ENCODE measurements at places on chromosomes 3 and 15.

DNA sequence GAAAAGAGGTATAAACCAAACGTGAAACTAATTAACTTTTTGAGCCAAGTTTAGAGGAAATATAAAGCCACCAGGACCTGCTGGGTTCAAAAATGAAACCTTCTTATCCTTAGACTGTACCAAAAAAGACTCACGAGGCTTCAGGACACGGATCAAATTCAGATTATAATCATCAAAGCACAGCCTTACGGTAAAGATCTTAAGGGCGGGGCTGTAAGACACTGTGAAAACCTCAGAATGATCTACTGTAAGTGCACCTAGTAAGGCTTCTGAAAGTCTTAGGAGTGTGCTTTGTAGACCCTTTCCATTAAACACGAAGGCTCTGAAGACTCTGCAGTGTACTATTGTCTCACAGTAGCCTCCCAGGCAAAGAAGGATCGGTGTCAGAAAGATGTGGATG lies 26.8 kb downstream of the TARS3 start:
- no peak for DNase-seq

GRCh38 chr3:182979674-182980191 lies 605 bp downstream of the DCUN1D1 start:
- DNase-seq, result no peak

GRCh38 chr15:69304182-69304545 lies 5.5 kb downstream of the PAQR5 start:
- DNase-seq, result no peak

- no peak for DNase-seq
Observed at GRCh38 chr15:89175617-89176191, 45.7 kb downstream of the RLBP1 start.

- DNase-seq, result no peak
Observed at GRCh38 chr3:120272286-120272685, 12.7 kb downstream of the GPR156 start.

All from mucosa of gallbladder (tissue), 1 donor.